ENCODE measurements at places on chromosomes 11 and 22.

GRCh38 chr11:108558222-108558621, 35.3 kb downstream of the EXPH5 start:
- DNase-seq, result no peak
- peaks cover 18% of the 10 kb centered on the region for H3K4me1 ChIP-seq
- H3K4me3 ChIP-seq, result no peak overlapping the region
- H3K36me3 ChIP-seq, result no peaks in the 10 kb centered on the region
- no peaks in the 10 kb centered on the region for H3K27me3 ChIP-seq
- H3K27ac ChIP-seq, result no peak overlapping the region

- no peaks in the 10 kb centered on the region for H3K36me3 ChIP-seq
- H3K4me3 ChIP-seq, result no peak overlapping the region
- H3K27me3 ChIP-seq, result no peaks in the 10 kb centered on the region
- DNase-seq, result no peak
- no peak overlapping the region for H3K27ac ChIP-seq
These were observed 168.8 kb upstream of the CADM1 start for GRCh38 chr11:115672999-115673411.

- no peaks in the 10 kb centered on the region for H3K36me3 ChIP-seq
- H3K4me1 ChIP-seq, result peaks cover 16% of the 10 kb centered on the region
- H3K4me3 ChIP-seq, result peak overlapping the region; percentile 44
- H3K27me3 ChIP-seq, result no peaks in the 10 kb centered on the region
- DNase-seq, result peak; percentile 16
- no peak overlapping the region for H3K27ac ChIP-seq
These were observed 40.2 kb upstream of the CELSR1 start for GRCh38 chr22:46577368-46578249.

DNA sequence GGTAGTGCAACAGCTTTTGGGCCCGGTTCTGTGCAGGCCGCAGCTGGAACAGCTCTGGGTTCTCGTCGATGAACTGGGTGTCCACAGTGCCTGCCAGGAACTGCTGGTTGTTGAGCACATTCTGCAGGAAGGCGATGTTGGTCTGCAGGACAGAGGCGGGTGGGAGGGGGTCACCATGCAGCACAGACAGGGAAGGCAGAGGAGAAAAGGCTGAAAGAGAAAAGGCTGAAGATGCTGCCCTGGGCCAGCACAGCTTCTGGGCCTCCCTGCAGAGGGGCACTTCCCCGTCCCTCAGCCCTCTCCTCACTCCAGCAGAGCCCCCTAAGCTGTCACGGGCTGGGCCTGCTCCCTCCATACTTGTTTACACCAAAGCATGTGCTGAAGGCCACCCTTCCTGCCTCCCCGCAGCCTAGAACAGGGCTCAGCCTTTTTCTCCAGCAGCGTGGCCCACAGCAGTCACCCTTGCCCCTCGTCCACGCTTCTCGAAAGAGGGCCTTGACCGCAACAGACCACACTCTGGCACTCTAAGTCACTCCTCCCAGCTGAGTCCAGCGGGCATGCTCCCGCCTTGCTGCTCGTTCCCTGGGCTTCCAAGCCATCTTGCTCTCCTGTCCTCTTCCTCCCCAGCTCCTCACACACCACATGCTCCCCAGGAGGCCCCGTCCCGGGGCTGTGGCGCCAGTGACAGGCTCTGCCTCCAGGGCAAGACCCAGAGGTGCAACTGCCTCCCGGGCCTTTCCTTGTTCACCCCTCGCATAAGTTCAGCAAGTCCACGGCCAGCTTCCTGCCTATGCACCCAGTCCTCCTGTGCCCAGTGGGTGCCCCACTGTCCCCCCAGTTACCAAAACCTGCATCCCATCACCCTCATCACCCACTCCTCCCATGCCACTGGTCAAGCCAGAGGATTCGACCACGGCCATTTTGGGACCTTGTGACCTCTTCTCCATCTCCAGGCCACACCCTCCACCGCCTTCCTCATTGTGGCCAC, 3.3 kb upstream of the LRFN4 start:
- H3K4me3 ChIP-seq, result no peak overlapping the region
- no peaks in the 10 kb centered on the region for H3K27me3 ChIP-seq
- H3K27ac ChIP-seq, result no peak overlapping the region
- H3K36me3 ChIP-seq, result no peaks in the 10 kb centered on the region
- no peaks in the 10 kb centered on the region for H3K4me1 ChIP-seq

DNA sequence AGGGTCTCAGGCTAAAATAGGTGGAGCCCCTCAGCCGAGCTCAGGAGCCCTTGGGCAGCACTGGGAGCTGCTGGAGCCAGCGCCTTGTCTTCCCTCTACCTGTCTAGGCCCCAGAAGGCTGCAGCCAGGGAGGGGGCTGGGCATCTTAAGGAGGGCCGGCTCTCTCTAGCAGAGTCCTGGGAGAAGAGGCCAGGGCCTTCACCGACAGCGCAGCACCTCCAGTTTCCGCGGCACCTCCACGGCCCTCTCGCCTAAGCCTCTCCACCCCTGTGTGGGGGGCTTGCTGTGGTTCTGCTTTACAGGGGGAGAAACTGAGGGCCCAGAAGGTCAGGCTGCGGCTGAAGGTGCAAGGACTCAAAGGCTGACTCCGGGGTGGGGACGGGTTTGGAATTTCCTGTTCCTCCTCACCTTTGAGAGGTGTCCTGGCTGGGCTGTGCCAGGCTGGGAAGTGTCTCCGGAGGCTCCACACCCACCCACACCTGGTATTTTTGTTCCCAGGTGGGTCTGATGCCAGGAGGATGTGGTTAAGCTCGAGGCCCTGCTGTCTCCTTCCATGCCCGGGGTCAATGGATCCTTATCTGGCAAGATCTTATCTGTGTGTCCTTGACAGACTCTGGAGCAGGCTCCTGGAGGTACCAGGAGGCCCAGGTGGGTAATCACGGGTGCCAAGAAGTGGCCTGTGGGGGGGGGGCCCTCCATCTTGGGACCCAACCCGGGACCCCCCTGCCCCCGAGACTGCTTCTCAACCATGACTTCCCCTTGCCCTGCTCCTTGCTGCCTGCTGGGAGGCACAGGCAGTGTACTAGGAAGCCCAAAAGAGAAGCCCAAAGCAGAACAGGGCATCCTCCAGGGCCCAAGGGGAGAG, 95.3 kb upstream of the FGF3 start:
- H3K4me3 ChIP-seq, result no peak overlapping the region
- no peak overlapping the region for H3K27ac ChIP-seq
- H3K4me1 ChIP-seq, result no peaks in the 10 kb centered on the region
- no peaks in the 10 kb centered on the region for H3K36me3 ChIP-seq
- no peaks in the 10 kb centered on the region for H3K27me3 ChIP-seq

- no peak overlapping the region for H3K4me3 ChIP-seq
- H3K27ac ChIP-seq, result no peak overlapping the region
- DNase-seq, result no peak
- no peaks in the 10 kb centered on the region for H3K36me3 ChIP-seq
- H3K4me1 ChIP-seq, result peaks cover 12% of the 10 kb centered on the region
These were observed 5.3 kb downstream of the FXYD6 start for GRCh38 chr11:117871160-117871559.

DNA sequence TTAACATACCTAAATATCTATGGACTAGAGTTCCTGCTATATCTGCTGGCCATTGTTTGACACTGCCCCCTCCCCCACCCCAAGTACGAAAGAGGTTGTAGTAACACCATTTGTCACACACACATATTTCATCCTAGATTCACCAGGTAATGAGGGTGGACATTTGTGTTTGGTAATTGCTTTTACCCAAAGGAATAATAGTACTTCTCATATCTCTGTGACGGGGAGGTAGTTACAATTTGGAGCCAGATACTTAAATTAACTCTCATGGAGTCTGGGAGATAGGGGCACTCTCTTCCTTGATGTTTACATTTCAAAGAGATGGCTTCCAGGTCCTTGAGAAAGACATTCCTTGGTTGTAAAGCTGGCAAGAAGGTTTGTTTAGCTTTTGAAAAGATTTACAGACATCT, 38.7 kb downstream of the REXO2 start:
- no peaks in the 10 kb centered on the region for H3K36me3 ChIP-seq
- no peak overlapping the region for H3K27ac ChIP-seq
- H3K27me3 ChIP-seq, result no peaks in the 10 kb centered on the region
- DNase-seq, result no peak

DNA sequence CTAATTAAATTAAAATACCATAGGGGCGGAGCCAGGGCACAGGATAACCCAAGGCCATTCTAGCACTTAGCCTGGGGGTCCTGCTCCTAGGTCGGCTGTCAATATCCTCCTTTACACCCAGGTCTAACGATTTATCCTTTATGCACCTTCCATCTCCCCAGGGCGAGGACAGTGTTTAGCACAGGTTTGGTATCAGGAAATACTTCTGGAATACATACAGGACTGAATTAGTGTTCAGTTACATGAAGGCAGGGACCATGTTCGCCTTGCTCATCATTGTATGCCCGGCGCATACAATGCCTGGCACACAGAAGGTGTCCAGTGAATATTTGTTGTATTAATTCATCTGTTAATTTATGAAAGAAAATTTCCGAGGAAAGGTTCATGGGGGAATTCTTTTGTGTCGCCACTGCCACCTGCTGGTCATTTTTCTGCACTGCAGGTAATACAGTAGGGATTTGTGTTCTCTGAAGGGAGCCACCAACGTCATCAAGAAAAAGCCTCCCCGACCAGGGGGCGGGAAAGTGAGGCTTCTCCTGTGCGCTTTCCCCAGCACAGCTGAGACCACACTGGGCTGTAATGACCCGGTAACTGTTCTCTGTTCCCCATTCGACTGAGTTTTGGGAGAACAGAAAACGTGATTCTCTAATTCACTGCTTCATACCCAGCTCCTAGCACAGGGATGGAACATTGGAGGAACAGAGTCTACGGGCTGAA, 68.7 kb upstream of the ASPHD2 start:
- peaks cover 3% of the 10 kb centered on the region for H3K27me3 ChIP-seq
- H3K27ac ChIP-seq, result no peak overlapping the region
- no peak overlapping the region for H3K4me3 ChIP-seq

DNA sequence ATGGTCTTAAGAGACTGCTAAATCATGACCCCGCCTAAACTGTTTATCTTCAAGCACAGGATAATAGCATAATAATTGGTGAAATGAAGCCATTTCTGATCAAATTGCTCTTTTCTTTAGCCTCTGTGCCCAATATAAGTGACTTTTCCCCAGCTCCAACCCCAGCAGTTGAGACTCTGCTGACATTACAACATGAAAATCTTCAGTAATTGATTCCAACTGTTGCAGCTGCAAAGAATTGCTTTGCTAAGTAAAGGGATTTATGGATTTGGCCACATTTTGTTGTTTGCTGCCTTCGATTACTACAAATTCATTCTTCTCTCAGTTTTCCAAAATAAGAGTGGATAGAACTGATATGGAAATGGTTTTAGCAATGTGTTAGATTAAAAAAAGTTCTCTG, 576.7 kb upstream of the LRRC4C start:
- DNase-seq, result no peak
- no peaks in the 10 kb centered on the region for H3K27me3 ChIP-seq
- H3K27ac ChIP-seq, result no peak overlapping the region
- no peak overlapping the region for H3K4me3 ChIP-seq

DNA sequence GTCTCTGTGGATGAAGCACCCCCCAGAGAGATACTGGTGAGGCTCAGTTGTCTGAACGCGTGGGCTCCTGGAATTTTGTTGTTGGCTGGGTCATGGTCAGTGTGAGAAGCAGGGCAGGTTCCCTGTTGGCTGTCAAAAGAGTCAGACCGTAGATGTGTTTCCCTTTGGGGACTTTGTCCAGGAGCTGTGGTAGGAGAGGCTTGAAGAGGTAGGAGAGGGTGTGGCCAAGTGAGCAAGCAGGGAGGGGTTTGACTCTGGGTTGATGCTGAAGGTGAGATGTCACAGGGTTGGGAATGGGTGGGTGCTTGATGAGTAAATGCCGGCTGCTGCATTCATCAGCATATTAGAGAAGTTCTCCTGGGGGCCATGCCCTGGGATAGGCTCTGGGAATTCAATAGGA, 803.2 kb downstream of the TBC1D22A start:
- no peaks in the 10 kb centered on the region for H3K36me3 ChIP-seq
- no peaks in the 10 kb centered on the region for H3K4me1 ChIP-seq
- DNase-seq, result no peak
